Activated CD4-positive, CD25-positive, alpha-beta regulatory T cell treated with anti-CD3 and anti-CD28 coated beads, Interleukin-2, amount 50 U/mL, for 24 hours (primary cell): ENCODE measurements at places on chromosomes 1 and 21.

GRCh38 chr1:177091040-177091439 is 73.5 kb downstream of the ASTN1 start:
- ATAC-seq, result no peak

GRCh38 chr1:109365642-109366204 is 32.0 kb downstream of the SORT1 start:
- ATAC-seq, result no peak

DNA sequence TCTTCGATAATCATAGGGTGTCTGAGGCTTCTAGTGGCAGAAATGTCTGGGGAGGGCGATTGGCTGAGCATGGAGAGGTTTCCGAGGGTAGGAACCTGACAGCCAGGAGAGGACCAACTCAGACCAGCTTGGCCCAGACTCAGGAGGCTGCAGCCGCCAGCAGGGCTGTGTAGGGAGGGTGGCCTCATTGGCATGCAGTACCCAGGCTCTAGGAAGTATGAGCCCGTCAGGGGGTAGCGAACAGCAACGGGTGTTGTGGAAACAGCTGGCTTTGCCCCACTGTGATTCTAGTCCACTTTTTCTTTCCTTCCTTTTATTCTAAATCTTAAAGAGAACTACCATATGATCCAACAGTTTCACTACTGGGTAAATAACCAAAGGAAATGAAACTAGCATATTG is 103.3 kb downstream of the DIRAS3 start:
- no peak for ATAC-seq

DNA sequence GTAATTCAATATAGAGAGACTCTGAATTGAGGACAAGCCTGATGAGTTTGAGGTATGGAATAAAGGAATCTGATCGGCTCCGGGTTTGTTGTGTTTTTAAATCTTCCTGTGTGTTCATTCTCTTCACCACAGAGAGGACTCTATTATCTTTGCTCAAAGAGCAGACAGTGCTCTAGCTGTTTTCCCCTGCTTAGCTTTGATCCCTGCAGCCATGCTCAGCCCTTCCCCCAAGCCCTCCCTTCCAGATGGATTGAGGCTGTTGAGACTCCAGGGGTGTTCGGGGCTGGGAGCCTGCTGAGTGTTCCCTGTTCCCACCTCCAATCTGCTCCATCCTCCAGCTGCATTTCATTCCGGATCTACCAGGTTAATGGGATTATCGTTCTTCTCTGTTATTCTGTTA is 74.2 kb upstream of the CXADR start:
- ATAC-seq, result no peak

DNA sequence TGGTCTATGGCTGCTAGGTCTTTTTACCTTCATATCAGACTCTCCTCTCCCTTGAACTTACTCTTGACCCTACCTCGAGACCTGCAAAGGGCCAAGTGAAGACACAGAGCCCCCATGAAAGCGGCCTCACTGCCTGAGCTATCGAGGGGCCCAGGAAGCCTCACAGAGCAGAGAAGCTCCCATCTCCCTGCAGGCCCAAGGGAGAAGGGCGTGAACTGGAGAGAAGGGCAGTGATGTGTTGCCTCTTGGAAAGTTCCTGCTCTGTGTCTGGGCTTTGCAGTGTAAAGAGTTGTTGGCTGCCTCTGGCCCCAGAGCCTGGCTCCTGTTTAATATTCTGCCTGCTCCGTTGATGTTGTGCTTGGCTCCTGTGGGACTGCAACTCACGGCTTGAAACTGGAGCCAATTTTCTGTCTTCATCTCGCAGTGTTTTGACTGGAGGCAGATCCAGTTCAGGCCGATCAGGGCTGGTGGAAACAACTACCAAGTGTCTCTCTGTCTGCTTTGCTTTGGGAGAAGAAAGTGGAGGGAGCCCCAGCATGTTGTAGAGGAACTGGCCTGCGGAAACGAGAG is 4.3 kb downstream of the SERTAD4 start:
- no peak for ATAC-seq

DNA sequence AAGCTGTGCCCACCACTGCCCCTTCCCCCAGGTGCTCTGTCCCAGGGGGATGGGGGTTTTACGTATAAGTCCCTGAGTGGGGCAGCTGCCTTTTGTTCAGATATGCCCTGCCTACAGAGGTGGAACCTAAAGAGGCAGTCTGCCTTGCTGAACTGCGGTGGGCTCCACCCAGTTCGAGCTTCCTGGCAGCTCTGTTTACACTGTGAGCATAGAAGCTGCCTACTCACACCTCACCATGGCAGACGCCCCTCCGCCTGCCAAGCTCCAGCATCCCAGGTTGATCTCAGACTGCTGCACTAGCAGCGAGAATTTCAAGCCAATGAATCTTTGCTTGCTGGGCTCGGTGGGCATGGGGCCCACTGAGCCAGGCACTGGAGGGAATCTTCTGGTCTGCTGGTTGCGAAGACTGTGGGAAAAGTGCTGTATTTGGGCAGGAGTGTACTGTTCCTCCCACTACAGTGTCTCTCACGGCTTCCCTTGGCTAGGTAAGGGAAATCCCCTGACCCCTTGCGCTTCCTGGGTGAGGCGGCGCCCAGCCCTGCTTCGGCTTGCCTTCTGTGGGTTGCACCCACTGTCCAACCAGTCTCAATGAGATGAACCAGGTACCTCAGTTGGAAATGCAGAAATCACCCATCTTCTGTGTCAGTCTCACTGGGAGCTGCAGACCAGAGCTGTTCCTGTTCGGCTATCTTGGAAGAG is 17.6 kb upstream of the RWDD3 start:
- peak; percentile 61 for ATAC-seq

DNA sequence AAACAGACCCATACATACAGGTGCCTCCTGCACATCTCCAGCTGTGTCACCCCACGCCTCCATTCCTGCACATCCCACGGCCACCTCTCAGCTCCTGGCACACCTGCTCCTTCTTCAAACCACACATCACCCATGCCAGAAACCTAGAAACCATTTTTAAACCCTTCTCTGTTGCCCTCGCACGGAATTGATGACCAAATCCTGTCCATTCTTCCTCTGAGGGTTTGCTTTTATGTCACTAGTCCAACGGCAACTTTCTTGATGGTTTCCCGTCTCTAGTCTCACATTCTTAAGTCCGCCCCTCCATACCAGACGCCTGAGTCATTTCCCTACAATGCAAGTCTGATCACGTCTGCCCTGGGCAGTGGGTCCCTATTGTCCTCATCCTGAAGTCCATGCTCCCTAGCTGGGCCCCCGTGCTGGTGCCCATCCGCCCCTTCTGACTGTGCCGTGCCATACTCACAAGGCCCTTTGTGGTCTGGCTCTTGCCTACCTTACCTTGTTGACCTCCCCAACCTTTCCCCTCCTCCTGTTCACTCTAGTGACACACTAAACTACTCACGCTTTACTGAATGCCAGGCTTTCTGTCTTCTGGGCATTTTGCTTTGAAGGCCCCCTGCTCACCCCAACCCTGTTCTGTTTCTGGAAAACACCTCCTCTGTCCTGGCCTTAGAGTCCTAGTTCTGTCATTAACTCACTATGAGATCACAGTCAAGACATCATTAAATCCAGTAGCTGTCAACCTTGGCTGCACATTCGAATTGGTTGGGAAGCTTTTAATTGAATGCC is 17.6 kb downstream of the SLC2A1 start:
- no peak for ATAC-seq
